Activated CD4-positive, alpha-beta T cell treated with anti-CD3 and anti-CD28 coated beads for 1 hour (primary cell): ENCODE measurements at places on chromosomes 2 and 18.

DNA sequence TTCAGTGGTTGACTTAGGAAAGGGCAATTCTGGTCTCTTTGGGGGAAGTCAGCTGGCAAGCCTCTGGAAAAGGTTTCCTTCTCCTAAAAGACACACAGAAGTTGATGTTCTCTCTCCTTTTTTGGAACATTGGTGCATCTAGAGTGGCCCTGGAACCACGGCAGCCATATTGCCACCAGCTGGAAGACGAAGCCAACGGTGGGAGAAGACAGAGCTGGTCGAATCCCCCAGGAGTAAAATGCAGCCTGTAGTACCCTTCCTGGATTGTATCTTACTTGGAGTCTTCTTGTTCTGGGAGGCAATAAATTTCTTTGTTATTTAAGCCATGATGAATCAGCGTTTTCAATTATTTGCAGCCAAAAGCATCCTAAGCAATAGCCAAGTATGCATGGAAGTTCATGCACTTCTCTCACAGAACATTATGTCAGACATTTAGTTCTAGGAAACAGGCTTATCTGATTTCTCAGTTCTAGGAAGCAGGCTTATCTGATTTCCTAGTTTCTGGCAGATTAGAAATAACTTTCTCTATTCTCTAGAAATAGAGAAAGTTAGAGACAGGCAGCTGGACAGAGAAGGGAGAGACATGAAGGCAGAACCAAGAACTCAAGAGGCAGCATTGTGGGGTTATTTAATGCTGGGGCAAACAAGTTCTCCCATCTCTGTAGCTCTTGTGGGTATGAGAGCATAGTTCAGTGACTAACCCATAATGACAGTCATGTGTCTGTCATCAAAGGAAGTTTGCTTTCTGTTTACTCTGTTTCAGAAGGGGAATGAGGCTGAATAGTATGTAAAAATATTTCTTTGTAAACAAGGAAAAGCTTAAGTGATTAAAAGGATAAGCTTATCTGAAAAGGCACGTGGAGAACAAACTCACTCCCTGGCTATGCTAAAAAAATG is 40.5 kb upstream of the NABP1 start:
- no peak for DNase-seq

DNA sequence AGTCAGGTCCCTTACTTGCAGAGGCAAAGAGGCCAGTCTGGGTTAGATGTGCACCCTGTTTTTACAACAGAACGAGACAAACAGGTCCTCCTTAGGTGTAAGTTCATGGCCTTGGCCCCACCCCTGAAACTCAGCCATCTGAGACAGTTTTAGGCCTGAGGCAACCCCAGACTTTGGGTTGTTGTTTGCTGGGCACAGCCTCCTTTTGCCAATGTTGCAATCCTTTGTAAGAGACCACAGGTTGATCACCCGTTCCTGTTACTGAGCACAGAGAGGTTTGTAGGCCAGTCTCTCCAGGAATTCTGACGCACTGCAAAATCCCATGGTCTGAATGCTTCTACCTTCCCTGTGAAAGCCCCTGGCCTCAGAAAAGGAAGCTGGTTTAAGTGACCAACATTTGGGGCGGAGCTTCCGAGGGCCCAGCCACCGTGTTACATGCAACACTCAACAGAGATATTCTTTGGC is 15.5 kb upstream of the IL1RN start:
- DNase-seq = no peak

- DNase-seq = no peak
Measured at GRCh38 chr18:14075196-14075595, 57.0 kb downstream of the ZNF519 start.

DNA sequence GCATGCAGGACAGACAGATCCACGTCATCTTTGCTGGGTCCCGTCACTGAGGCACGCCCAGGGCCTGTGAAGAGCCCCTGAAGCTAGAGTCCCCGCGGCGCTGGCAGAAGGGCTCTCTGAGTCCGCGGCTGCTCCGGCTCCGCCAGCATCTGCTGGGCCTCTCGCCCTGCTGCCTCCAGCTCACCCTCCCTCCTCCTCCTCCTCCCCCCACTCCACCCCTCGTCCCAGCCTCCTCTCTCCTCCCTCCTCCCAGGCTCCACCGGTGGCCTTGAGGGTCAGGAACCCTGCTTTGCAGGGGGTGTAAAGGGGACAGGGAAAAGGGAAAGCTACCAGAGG is at the start of gene TNS1:
TNS1 (minus strand) TSS at position 151 of the 336 bp plus-strand sequence; CDS start at position 28, 123 bp downstream.
- no peak for DNase-seq

DNA sequence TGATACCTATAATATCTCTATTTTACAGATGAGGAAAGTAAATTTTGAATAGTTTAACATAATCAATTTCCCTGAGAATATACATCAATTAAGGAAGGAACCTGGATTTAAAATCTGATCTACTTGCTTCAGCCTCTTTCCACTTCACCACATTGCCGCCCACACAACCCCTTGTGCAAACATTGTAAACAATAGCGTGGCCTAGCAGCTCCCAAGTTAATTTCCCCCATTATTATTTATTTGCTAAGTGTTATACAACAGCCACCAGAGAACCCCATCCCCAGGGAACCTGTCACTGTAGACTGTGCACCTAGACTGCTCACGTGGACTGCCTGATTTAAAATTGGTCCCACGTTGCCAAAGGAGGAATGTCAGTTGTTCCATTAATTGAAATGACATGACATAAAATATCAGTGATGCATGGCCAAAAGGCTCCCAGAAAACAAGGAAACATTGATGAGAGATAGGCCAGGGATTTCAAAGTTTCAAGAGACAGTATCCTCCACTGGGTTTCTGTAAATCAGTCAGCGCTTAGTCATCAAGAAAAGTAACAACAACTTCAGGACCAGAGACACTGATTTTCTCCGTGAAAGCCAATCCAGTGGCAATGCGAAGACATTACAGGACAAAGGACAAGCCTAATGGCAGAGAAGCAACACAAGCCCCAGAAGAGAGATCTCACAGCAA is 41.3 kb downstream of the SCG2 start:
- no peak for DNase-seq

- DNase-seq = no peak
Measured at GRCh38 chr2:218218268-218219185, 1.5 kb downstream of the ARPC2 start.

DNA sequence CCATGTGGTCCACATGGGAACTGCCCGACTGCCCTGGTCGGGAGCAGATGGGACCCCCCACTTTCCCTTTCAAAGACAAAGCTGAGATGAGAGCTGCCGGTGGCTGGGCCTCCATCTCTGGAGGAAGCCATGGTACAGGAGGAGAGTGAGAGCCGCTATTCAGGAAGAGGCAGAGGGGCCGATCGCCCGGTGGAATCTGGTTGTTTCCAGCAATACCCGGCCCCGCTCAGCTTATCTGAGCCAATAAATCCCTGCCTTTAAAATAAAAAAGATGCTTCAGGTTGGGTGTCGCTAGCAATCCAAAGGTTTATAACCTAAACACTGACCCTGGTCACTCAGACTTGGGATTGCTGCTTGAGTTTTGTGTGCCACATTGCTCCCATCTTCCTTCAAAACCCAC is 15.2 kb upstream of the B3GNT7 start:
- DNase-seq = no peak

DNA sequence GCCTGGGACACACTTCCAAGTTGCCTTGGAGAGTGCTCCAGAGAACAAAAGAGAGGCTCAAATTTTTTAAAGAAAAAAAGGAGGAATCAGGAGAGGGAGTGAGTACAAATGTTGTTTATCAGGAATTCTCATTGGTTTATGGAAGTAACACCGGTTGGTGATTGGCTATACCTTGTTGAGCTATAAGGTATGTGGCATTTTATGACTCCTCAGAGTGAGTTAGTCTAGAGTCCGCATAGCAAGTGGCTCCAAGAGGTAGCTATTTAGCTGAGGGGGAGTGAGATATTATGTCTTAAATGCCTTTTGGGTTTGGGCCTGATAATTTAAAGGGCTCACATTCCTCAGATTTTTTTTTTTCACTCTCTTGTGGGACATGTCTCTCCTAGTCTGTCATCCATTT is 85.7 kb downstream of the ARHGEF4 start:
- no peak for DNase-seq

- DNase-seq = no peak
Measured at GRCh38 chr18:32378705-32379104, 92.0 kb downstream of the GAREM1 start.

GRCh38 chr18:49926106-49926745 is 112.9 kb upstream of the ACAA2 start:
- DNase-seq = no peak

DNA sequence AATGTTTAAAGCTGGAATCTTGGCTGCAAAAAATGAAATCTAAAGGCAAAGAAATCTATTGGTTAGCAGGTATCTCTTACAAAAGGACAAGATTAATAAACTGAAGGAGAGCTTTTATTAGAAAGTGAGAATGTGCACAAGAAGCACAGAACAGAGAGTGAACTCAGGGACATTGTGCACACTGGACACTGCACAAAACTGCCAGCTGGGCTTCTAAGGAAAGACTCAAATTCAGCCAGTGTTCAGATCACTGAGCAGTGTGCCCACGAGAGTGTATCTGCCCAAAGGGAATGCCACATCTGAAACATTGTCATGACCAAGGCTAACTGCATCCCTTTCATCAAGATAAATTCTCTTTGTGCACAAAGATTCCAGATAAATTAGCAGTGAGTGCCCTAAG is 129.7 kb upstream of the KCNH7 start:
- no peak for DNase-seq

- no peak for DNase-seq
Measured at GRCh38 chr2:207394812-207395534, 134.8 kb upstream of the CREB1 start.

GRCh38 chr2:41709702-41710599 is 337.9 kb upstream of the PKDCC start:
- DNase-seq = no peak

- no peak for DNase-seq
Measured at GRCh38 chr2:69604836-69605235, 38.7 kb downstream of the AAK1 start.

GRCh38 chr2:71661782-71662181 is 208.4 kb downstream of the DYSF start:
- DNase-seq = no peak

DNA sequence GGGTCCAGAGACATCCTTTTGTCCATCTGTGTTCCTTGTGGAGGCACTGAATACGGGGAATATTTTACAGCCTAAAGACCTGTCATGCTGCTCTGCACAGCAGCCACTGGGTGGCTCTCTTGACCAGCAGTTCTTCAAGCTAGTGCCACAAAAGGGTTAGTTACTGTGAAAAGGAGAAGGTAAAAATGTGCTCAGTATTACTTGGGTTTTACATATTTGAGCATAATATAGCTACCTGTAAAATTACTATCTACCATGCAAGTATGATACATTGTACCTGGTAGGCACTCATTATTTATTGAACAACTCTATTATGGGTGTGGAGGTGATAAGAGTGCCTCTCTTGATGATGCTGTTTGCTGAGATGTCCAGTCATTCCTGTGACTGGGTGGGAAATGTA is 23.6 kb downstream of the FZD5 start:
- no peak for DNase-seq

- DNase-seq = no peak
Measured at GRCh38 chr2:132664096-132664495, 5.9 kb downstream of the LYPD1 start.

DNA sequence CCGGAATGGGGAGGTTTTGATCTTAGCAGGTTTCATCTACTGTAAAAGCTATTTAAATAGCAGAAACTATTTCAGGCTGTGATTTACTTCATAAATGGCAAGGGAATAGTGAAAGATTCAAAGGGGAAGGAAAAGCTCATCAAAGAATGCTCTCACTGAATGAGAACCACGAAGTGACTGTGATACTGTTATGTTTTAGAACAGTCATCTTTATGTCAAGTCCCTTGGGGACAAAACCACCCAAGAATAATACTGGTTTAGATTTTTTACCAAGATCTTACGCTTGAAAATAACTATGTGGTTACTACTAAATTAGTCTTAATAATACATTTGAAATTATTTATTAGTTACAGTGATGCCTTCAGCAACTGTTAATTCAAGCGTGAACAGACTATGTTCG is 28.1 kb downstream of the FARSB start:
- DNase-seq = no peak
